Activated CD4-positive, alpha-beta memory T cell treated with anti-CD3 and anti-CD28 coated beads for 36 hours (primary cell): ENCODE measurements at places on chromosomes 13 and 19. TPM values are rescaled to one million over a fixed set of nuclear protein-coding genes. Genes with fewer than 3 reads are reported as not detected.

DNA sequence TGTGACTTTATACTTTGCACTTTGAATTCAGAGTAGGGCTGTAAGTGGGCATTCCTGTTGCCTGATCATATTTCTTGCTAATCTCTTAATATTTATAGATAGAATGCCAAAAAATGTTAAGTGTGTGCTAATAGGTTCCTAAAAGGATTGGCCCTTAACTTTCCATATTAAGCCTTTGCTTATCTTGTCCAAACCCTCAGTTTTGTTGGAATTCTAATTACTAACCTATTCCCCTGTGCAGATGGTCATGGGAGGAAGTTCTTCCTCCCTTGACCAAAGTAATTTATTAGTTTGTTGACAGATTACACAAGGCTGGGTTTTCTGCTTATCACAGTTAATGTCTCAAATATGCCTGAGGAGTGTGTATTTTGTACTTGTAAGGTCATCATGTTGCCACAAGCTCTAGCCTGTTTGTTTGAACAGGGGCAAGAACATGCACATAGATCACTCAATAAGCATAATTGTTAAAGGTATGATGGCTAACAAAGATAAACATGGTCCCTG is 541.1 kb upstream of the SPRY2 start:
- DNase-seq, result no peak

- no peak for DNase-seq
These were observed 18.4 kb downstream of the TMEM272 start for GRCh38 chr13:51826606-51827005.

DNA sequence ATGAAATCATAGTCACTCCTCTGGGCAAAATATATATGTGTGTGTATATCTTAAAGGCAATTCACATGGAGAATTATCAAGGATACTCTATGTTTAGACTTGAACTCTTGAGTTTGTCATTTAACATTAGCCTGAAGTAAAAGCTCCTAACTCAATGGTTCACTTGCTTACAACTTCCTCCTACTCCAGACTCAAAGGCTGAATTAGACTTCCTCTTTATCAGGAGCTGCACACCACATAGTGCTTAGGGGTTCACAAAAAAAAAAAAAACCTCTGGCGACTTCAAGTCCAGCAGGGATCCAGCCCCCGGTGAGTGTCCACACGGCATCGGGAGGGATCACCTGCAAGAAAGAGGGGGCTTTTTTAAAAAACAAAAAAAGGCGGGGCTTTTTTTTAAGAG is 68.2 kb upstream of the LSM14A start:
- DNase-seq, result no peak

- no peak for DNase-seq
These were observed 53.0 kb downstream of the ZAR1L start for GRCh38 chr13:32262165-32262564.

DNA sequence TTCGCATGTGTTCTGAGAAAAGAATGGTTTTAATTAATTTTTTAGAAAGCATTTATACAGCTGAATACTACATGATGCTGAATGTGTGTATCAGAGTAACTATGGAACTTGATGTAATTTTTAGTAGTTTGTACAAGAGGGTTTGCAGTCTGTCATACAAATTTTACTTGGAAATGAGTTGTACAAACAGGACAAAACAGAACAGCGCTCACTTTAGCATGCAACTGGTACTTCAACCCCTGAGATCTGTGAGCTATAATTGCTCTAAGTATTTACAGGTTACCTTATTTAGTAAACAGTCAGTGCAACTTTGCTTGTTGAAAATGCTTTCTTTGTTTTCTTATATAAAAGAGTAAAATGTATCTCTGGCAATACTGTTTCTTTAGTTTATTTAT is 706 bp downstream of the TNFRSF19 start:
- no peak for DNase-seq

DNA sequence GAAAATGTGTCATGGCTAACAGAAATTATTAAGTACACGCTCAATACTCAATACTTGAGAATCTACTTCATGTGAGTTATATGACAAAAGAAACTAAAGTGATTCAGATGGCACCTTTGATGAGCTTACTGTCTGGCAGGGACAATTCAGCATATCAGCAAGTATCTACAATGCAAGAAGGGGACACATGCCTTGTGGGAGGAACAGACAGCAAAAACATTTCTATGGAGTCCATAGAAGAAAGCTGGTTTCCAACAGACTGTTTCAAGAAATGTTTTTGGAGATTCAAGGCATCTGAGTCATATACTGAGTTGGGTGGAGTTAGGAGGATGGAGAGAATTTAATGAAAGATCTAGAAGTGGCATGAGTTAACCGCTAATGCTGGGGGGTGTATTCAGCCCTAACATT is 54.7 kb downstream of the MBNL2 start:
- DNase-seq, result no peak

GRCh38 chr19:35429698-35430408 is 18.2 kb upstream of the FFAR2 start:
- DNase-seq, result no peak

DNA sequence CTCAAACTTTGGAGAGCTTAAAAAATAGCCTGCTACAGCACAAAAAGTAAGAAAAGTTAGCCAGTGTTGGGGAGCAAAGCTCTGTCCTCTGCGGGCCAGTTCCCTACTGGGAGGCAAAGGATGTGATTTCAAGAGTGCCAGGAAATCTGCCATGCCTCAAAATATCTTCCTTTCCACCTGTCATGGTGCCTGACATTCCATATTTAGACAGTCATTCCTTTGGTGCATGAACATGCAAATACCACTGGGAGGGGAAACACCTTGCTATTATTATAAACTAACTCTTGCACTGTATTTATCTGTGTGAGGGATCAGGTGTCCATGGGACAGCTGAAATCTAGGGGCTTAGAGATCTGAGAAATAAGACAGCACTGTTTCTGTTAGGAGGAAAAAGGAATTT is 10.3 kb downstream of the FREM2 start:
- no peak for DNase-seq

DNA sequence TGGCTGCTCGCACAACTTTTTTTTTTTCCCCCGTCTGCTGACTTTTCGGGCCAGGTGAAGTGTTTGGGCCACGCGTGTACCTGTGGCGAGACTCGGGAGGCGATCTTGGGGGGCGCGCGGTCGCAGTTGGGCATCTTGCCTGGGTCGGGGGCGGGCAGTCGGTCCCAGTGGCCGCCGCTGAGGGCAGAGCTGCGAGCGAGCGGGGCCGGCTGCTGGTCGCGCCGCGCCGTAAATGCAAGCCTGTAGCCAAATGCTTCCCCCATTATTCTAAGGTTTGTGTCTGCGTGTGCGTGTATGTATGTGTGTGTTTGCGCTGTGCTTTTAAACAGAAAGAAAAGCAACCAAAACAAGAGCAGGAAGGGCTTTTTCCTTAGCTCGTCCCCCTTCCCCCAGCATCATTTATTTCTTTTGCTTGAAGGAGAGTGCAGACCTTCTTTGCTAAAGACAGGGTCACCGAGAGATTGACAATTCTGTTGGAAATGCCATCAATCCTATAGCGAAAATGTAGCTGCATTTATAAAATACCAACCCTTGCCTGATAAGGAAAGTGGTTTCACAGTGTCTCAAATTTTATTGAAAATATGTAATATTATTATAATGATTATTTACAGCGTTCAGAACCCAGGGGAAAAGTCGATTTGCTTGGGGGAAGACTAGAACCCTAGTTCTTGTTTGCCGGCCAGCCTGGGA is 143.2 kb upstream of the ZNF536 start:
- DNase-seq, result no peak

- DNase-seq, result no peak
These were observed 29.0 kb upstream of the ZNF709 start for GRCh38 chr19:12513531-12514061.

GRCh38 chr13:83731113-83731512 is 151.2 kb downstream of the SLITRK1 start:
- no peak for DNase-seq

- no peak for DNase-seq
These were observed 758.9 kb downstream of the UQCRFS1 start for GRCh38 chr19:28454083-28454482.

- DNase-seq, result no peak
These were observed 146.5 kb upstream of the ARGLU1 start for GRCh38 chr13:106714271-106714982.

- no peak for DNase-seq
These were observed 367.0 kb downstream of the MYO16 start for GRCh38 chr13:108996430-108996829.

DNA sequence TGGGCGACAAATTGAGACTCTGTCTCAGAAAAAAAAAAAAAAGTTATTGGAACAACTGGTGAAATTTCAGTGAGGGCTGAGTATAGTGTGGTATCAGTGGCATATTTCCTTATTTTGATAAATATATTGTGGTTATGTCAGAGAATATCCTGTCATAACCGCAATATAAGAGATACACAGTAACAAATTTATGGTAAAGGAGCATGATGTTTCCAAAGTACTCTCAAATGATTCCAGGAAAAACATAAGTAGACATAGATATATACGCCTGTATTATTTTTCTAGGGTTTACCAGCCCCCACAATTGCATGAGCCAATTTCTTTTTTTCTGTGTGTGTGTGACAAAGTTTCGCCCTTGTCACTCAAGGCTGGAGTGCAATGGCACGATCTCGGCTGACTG is 5.7 kb upstream of the C5AR1 start:
- DNase-seq, result no peak

GRCh38 chr13:53694814-53695532 is 666.4 kb downstream of the OLFM4 start:
- no peak for DNase-seq

DNA sequence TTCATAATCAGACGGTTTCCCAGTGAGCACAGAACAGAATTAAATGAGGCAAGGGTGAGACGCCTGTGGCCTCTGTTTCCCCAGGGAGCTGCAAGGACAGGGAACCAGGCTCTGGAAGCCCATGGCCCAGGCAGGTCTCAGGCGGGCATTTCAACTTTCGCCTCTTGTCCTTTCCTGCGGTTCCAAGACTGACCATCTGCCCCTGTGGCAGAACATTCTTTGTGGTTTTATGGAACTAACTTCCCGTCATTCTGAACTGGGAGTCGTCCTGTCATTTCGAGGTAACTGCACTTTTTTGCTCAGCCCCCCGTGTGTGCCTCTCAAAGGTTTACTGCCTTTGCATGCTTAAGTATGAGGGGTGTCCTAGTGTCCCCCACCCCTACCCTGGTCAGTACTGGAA is 70.9 kb downstream of the KL start:
- no peak for DNase-seq

DNA sequence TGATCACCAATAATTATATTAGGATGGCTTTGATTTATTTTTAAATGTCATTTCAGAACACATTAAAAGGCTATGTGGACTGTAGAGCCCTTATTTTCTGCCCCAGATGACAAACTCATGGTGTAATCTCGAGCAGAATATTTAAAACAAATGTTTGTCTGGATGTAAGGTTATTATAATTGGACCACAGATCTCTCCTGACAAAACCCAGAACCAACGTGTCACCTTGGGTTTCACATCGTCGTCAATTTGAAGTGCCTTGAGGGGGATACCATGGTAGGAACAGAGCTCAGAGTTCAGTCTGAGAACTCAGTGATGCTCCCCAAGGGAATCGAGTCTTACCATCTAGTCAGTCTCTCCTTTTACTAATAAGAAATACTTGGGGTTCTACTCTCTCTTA is 2.8 kb downstream of the SACS start:
- no peak for DNase-seq

GRCh38 chr13:21075379-21076249 is 14.2 kb upstream of the LATS2 start:
- peak; percentile 32 for DNase-seq

GRCh38 chr13:114185182-114185971 is 6.3 kb downstream of the CFAP97D2 start:
- DNase-seq, result no peak

GRCh38 chr13:40311356-40312101 is 354.9 kb downstream of the FOXO1 start:
- no peak for DNase-seq

DNA sequence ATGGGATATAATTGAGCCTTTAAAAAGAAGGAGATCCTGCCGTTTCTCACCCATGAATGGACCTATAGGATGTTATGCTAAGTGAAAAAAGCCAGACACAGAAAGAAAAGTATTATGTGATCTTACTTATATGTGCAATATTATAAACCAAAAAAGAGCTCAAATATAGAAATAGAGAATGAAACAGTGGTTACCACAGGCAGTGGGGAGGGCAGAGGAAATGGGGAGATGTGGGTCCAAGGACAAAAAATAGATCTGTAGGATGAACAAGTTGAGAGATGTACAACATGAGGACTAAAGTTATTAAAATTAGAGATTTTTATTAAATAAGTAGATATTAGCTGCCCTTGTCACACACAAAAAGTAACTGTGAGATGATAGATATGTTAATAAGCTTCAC is 29.1 kb downstream of the TDRD3 start:
- no peak for DNase-seq

GRCh38 chr13:81872581-81872980 is 1531.7 kb upstream of the SPRY2 start:
- DNase-seq, result no peak

GRCh38 chr19:15161028-15161984 is 39.5 kb downstream of the NOTCH3 start:
- DNase-seq, result peak; percentile 18

- DNase-seq, result no peak
These were observed 2.6 kb downstream of the NEK3 start for GRCh38 chr13:52156724-52157261.

GRCh38 chr13:47252627-47253026 is 355.8 kb upstream of the HTR2A start:
- DNase-seq, result no peak

DNA sequence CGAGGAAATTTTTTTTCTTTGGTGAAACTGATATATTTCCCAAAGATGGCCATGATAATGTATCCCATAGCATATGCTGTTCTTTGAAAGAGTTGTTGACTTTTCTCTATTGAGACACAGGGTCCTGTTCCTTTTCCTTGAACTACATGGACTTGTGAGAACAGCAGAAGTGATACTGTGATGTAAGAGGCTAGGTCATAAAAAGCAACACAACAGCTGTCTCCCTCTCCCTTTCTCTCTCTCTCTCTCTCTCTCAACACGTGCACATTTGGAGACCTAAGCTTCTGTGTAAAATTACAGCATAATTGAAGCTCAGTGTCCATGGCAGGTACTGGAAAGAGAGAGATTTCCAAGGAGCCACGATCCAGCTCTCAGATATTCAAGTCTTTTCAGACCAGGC is 1712.4 kb downstream of the EFNB2 start:
- no peak for DNase-seq

KLK4 gene
- not detected for total RNA-seq

ZNF491 gene
- 0.46 TPM for total RNA-seq

ZNF419 gene
- 4.3 TPM for total RNA-seq

CADM4 gene
- total RNA-seq, result 0.57 TPM

CYP4F12 gene
- 0.41 TPM for total RNA-seq

FUT1 gene
- total RNA-seq, result 0.40 TPM

THAP8 gene
- 2.1 TPM for total RNA-seq

ATP7B gene
- 0.86 TPM for total RNA-seq

CEACAM7 gene
- total RNA-seq, result not detected

FCGBP gene
- total RNA-seq, result 3.6 TPM

CGB8 gene
- total RNA-seq, result not detected

CTXN1 gene
- total RNA-seq, result 0.29 TPM

SOX1 gene
- not detected for total RNA-seq

CYP2A6 gene
- total RNA-seq, result not detected

C19orf81 gene
- total RNA-seq, result not detected
